Fibroblast of the conjunctiva (primary cell): ENCODE measurements at places on chromosomes 4 and X.

DNA sequence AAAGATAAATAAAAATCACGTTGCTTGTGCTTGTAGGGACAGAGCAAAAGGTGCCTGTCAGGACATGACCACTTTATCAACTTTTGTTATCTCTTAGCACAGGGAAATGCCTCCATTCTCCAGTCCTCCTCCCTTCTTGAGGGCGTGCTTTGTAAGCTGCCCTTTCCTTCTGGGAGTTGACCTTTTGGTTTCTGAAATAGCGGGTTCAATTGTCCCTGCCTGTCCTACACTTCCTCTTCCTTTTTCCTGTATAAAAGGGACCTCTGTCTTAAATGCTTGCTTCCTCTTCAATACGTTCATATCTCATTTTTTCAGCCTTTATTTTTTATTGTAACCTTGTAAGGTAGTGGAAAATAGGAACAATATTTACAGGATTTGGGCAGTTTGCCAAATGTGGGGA, 153.5 kb downstream of the SH3BGRL start:
- DNase-seq, result no peak

GRCh38 chr4:107570952-107571351, 149.1 kb downstream of the PAPSS1 start:
- DNase-seq, result no peak

GRCh38 chr4:101153653-101154052, 193.7 kb downstream of the PPP3CA start:
- DNase-seq, result no peak

DNA sequence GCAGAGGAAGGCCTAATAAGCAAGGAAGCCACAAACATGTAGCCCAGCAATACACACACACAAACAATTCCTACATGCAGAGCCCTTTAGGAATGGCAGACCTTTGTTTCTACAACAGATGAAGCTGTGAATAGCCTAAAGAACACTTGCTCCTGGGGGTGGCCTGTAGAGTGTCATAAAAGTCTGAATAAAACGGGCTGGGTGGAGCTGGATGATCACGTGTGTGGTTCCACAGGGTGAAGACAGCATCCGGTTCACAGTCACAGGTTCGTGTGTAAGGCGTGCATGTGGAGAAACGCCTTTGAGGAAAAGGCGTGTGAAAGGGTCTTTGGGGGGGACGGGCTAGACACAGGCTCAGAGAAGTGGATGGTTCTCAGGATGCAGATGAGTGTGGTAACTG, 156.1 kb downstream of the AFAP1 start:
- no peak for DNase-seq

DNA sequence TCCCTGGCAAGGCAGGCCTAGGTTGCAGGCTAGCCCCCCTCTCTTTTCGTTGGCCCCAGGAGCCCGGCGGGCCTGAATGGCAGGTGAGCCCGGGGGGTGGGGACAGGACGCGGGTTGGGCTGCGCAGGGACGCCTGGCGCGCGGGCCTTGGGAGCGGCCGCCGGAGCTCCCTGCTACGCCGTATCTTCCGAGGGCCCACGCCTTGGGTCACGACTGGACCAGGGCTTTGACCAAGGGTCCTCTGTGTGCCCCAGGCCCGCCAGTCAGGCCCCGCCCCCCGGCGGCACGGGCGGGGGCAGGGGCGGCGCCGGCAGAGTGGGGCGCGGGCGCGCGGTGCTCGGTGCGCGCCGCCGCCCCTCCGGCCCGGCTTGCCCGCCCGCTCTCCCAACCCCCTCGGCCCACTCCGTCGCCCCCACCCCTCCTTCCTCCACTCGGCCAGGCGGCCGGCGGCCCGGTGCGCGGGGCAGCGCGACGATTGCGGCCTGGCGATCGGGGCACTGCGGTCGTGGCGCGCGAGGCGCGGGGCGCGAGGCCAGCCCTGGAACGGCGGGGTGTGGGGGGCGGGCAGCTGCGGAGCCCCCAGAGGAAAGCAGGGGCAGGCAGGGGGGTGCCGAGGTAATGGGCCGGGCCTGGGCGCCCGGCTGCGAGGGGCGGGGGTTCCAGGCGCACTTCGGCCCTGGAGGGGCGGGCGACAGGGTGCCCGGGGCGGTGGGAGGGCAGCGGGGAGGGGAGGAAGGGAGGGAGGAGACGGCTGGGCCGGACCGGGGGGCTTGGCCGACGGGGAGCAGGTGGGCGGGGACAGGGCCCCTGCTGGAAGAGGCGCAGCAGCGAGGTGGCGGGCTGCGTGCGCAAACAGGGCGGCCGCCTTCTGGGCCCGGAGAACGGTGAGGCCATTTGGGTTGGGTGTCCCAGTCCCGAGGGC, at the start of gene PRRG3:
Gene PRRG3 (plus strand): TSS at position 798 of the 922 bp plus-strand sequence. CDS start 3,357 bp downstream, outside the sequence.
- DNase-seq, result no peak

DNA sequence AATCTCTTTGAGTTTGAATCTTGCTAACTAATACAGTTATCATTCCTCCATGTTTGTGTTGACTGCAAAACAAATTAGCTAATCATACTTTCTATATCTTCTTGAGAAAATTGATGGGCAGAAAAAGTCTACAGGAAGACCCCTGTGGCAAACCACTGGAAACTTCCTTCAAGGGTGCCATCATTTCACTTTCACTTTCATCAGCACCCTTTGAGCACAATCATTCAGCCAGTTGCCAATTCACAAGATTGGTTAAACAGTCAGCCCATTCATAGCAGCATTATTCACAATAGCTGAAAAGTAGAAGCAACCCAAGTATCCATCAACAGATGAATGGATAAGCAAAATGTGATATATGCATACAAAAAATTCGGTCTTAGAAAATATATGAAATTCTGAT, 101.5 kb downstream of the CCDC160 start:
- DNase-seq, result no peak

GRCh38 chrX:15653961-15654360, 10.6 kb downstream of the CLTRN start:
- no peak for DNase-seq

- peak; percentile 57 for DNase-seq
Observed at GRCh38 chr4:77959566-77960338, 97.1 kb downstream of the MRPL1 start.

GRCh38 chr4:5448221-5448620, 260.1 kb downstream of the EVC2 start:
- no peak for DNase-seq

DNA sequence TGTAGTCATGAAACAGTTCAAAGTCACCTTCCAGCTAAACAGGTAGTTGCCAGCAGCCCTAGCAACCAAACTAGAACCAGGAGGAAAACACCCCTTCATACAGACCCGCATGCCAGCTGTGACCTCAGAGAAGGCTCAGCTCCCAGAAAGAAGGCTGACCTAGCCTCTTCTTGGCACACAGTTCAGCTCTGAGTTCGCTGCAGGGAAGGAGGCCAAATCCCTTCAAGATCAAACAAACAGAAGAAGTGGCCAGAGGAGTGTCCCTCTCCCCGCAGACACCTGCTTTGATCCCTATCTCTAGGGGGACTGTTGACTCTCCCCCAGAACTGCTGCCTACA, 56.0 kb downstream of the HADH start:
- DNase-seq, result peak; percentile 14
